ENCODE measurements at places on chromosomes 4 and X.

GRCh38 chr4:168220893-168221292, 97.7 kb downstream of the DDX60 start:
- no peak for DNase-seq

DNA sequence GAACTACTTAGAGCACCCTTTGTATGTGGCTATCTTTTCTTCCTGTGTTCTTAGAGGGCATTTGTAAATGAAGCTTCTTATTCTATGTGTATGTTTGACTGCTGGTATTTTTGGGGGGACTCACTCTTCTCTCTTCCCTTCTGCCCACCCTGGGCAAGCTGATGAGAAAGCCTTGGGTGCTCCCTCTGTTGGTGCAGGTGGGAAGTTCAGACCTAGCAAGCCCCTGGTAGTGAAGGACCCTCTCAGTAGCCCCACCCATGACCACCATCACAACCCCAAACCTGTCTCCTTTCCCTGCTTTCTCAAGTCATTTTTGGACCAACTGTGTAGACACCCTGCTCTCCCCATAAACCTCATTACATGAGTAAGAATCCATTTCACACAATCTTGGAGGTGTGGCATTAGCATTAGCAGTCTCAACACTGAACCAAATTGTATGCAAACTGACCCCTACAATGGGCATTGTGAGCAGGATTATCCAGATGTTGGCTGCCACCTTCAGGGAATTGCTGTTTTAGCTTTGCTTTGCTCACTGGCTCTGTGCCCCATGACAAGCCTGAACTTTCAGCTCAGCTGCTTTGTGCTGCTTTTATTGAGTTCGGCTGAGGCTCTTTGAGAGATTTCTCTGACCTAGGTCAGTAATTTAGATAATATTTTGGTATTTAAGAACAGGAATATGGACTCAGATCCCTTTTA, 27.9 kb downstream of the TRIM61 start:
- DNase-seq = no peak

GRCh38 chr4:108693819-108694218, 43.4 kb downstream of the OSTC start:
- DNase-seq = no peak

DNA sequence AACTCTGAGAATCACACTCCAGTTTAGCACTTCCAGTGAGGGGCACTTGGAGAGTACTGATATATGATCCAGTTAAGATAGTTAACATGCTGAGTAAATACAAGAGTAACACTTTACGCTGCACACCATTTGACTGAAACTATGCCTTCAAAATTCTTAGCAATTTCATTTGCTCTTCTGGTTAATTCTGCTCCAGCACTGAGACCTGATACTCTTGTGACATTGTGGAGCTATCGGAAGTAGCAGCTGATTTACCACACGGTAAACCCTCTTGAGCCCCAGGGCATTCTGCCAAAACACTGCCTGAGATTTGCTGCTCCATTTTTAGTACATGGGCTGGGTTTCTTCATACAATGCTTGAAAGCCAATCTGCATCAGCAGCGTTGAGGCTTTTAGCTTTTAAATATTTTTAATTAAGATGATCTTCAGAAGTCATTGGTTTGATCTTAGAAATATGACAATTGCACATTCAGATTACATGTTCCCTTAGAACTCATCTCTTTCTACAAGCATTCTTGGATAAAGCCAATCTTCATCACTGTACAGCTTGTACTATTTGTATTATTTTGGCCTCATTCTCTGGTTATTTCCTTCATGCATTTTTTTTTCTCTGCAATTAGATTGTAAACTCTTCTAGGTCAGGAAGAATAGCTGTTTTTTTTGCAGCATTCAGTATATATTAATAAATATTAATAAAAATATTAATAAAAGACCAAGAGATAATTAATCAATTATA, 67.8 kb upstream of the ETNPPL start:
- no peak for DNase-seq

DNA sequence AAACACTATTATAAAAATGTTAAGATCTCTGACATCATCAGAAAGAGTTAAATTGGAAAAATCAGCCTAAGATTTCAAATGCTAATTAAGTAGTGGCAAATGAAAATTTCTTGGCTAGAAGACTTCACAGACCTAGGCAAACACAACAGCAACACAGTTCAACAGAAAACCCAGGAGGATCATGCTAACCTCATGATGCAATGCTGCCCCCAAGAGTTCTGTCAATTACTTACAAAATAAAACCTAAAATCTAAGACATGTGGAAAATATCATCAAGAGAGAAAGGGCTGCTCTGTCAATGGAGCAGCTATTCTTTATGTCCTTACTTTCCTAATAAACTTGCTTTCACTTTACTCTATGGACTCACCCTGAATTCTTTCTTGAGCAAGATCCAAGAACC, 21.0 kb downstream of the S100G start:
- no peak for DNase-seq

GRCh38 chrX:78759081-78759480, 11.6 kb downstream of the LPAR4 start:
- DNase-seq = no peak

DNA sequence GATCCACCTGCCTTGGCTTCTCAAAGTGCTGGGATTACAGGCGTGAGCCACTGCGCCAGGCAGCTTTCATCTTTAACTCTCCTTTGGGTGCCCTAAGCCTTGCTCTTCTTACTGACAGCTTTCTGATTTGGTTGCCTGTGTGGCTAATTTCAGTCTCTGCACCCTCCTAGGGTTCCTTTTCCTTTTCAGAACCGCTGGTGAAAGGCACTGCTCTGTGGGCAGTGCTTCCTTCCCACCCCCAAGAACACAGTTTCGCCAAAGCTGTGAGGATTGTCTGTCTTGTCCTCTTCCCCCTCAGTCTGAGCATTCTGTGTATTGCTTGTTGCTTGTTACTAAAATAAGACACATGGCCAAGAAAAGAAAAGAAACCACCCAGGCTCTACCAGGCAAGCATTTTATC, 101.4 kb upstream of the FRMPD3 start:
- DNase-seq = no peak

- DNase-seq = no peak
Measured at GRCh38 chr4:140137671-140138070, 16.3 kb downstream of the MAML3 start.

GRCh38 chr4:112973750-112974251, 75.7 kb upstream of the ANK2 start:
- no peak for DNase-seq

DNA sequence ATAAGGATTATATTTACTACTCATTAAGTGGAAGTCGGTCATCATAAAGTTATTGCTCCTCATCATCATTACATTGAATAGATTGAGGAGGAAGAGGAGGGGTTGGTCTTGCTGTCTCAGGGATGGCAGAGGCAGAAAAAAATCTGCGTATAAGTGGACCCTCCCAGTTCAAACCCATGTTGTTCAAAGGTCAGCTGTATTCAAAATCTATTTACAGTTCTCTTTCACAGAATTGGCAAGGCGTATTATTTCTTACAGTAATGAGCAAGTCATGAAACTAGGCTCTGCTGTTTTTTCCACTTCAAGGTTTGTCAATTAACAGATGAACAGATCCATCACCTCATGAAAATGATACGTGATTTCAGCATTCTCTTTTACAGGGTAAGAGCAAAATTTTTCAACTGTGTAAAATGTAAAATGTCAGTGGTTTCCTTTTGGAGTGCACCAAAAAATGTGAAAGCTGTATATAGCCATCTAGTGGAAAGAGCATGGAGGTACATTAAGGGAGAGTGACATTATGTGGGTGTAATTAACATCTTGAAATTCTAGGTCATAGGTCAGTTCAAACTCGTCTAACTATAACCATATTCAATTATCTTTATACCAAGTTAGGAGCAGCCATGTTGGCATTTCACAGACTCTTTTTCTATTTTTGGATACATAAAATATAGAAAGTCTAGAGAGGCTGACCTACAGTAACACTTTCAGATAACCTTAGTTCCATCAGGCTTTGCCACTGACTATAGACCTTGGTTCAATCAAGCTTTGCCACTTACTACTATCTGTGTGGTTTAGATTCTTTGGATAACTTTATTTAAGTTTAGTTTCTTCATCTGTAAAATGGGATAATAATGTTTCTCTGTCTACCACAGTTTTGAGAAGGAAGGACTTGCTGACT, 30.1 kb downstream of the NEIL3 start:
- no peak for DNase-seq

DNA sequence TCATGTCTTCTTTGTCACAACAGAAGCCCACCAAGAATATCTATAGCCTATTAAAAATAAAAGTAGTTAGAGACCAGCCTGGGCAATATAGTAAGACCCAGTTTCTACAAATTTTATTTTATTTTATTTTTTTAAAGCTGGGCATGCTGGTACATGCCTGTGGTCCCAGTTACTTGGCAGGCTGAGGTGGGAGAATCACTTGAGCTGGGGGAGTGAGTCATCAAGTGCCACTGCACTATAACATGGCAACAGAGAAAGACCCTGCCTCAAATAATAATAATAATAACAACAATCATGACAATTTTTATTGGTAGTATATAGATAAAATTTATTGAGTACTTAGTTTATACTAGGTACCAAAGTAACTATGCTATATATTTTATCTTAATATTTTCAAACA, 93.0 kb upstream of the NPFFR2 start:
- DNase-seq = no peak

DNA sequence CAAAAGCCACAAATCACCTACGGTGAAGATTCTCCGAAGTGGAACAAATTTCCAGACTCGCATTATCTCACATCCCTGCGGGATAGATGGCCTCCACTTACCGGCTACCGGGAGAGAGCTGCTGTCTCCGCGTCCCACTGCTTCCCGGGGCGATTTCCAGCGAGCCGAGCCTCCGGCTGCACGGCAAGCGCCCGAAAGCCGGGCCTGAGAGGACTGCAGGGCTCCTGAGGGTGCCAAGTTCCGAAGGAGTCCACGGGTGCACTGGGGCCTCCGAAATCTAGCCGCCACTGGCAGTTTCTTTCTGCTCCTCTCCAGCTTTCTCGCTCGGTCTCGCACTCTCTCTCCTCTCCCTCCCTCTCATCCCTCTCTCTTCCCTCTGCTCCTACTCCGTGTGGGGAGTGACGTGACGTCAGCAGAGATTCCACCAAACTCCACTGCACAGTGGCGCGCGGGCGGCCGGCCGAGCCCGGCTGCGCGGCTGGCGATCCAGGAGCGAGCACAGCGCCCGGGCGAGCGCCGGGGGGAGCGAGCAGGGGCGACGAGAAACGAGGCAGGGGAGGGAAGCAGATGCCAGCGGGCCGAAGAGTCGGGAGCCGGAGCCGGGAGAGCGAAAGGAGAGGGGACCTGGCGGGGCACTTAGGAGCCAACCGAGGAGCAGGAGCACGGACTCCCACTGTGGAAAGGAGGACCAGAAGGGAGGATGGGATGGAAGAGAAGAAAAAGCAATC, 14.0 kb upstream of the PITX2 start:
- no peak for DNase-seq

DNA sequence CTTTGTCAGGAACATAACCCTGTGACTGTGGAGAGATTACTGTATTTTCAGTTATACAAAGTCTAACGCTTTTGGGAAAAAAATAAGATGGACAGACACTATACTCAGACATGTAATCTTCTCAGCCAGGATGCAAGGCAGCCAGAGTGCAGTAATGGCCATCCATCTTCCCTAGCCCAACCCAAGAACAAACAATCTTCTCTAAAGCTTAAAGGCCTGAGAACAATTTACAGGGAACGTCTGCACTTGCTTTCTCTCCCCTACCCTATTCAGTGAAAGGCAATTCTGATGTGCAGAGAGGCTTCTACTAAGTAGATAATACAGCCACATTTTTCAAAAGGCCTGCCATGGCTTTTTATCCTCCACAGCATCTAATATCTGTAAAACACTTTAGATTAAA, 471.3 kb downstream of the FGF13 start:
- DNase-seq = no peak

GRCh38 chr4:25821899-25822298, 40.9 kb downstream of the SEL1L3 start:
- DNase-seq = no peak

DNA sequence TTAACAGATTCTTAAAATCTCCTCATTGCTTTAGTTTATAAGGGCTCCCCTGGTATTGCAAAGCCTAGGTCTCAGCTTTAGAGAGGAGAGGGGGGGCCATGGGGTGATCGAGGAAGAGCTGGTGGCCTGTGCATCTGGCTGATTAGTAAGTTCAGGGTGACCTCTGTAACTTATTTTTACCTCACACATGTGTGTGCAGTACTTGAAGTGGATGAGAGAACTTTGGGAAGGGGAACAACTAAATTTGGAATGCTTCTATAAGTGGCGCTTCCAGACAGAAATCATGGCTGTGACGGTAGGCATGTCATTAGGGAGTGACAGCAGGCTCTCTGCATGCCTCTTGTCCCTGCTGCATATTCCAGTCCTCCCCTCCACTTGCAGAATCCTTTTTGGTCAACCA, 41.9 kb downstream of the FRAS1 start:
- no peak for DNase-seq

- DNase-seq = no peak
Measured at GRCh38 chr4:152962150-152962549, 26.0 kb downstream of the FHDC1 start.

- DNase-seq = no peak
Measured at GRCh38 chrX:52576946-52577345, 60.1 kb upstream of the XAGE1B start.

- DNase-seq = no peak
Measured at GRCh38 chr4:171441300-171441941, 371.8 kb upstream of the GALNTL6 start.

DNA sequence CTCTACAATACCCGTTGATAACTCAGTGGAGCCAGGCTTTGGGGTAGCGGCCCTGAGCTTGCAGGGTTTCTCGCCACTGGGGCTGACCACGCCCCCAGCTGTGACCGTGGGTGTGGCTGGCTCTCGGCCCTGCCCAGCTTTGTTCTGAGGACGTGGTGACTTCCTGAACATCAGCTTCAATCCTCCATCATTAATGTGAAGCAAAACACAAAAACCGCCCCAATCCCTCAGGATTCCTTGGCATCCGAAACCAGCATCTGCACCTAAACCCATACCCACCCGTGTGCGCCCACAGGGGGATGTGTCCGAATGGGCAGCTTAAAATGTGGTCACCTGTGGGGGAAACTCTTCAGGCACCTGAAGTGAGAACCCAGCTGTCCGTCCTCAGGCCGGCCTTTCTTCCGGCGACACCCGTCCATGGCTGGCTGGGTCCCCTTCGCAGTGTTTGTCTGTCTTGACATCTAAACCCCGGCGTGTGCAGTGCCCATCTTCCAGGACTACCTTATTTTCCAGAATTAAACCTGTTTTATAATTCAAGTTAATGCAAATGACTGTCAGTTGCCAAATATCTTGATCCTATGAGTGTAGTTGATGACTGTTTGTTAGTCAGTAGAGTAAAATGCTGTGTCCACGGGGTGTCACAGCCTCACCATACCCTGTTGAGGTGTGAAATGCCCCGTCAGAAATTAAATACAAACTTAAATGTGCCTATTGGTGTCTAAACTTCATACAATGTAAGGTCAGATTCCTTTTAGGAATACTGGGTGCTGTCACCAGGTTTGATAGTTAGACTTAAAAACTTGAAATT, 27.3 kb downstream of the NELFA start:
- DNase-seq = no peak

All from stimulated activated CD4-positive, alpha-beta T cell treated with anti-CD3 and anti-CD28 coated beads, TNF-alpha, amount 100 ng/mL, for 24 hours (primary cell).